ENCODE measurements at places on chromosomes 6 and 20.

GRCh38 chr6:115071962-115072361 is 729.1 kb upstream of the HS3ST5 start:
- no peaks in the 10 kb centered on the region for H3K27me3 ChIP-seq
- no peak overlapping the region for H3K27ac ChIP-seq
- no peaks in the 10 kb centered on the region for H3K4me1 ChIP-seq
- no peak overlapping the region for H3K4me3 ChIP-seq

DNA sequence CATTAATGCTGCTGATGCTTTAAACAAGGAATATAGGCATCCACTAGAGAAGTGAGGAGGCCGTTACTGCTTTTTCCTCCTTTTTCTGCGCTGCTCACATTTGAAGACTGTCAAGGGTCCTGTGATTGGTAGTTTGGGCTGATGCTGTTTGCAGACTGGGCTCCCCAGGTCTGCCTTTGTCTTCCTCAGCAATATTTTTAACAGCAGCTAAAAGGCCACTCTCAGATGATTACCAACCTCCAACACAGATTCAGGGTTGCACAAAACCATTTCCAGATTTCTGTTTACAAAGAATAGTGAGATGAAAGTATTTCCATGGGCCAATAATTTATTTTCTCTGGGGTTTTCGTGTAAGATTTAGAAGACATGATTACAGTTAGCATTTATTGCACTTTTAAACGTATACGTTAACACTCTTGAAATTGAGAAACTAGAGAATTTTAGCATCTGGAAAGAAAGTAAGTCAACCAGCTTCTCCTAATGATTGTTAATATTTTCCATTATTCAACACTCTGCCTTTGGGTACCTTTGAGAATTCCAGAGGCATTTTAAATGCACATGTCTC is 475.3 kb upstream of the SOX4 start:
- no peaks in the 10 kb centered on the region for H3K36me3 ChIP-seq
- no peak overlapping the region for H3K27ac ChIP-seq
- no peak for DNase-seq
- no peak overlapping the region for H3K4me3 ChIP-seq
- H3K27me3 ChIP-seq, result no peaks in the 10 kb centered on the region
- no peaks in the 10 kb centered on the region for H3K4me1 ChIP-seq

DNA sequence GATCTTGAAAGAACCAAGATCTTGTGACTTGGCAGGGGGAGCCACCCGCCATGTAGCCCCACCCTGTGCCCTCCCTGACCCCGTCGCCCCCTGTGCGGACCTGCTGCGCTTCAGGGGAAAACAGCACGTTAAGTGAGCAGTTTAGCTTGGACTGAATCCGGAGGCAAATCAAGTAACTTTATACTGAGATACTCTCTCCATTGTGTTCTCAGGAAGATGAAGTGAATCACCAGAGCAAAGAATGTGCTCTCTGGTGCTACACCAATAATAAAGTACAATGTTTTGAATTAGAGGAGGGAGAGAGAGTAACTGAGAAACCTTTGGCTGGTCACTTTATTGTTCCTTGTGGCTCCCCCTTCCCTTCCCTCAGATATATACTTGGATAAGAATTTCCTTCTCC is 83.4 kb downstream of the TXNDC5 start:
- no peak overlapping the region for H3K4me3 ChIP-seq
- H3K36me3 ChIP-seq, result peaks cover 4% of the 10 kb centered on the region
- no peaks in the 10 kb centered on the region for H3K4me1 ChIP-seq
- no peaks in the 10 kb centered on the region for H3K27me3 ChIP-seq
- no peak for DNase-seq

- H3K4me3 ChIP-seq, result no peak overlapping the region
- no peaks in the 10 kb centered on the region for H3K27me3 ChIP-seq
- no peak overlapping the region for H3K27ac ChIP-seq
- H3K4me1 ChIP-seq, result no peaks in the 10 kb centered on the region
Measured at GRCh38 chr6:84635081-84635761, 129.2 kb downstream of the TBX18 start.

- no peaks in the 10 kb centered on the region for H3K36me3 ChIP-seq
- no peak overlapping the region for H3K4me3 ChIP-seq
- no peaks in the 10 kb centered on the region for H3K27me3 ChIP-seq
Measured at GRCh38 chr6:39076623-39077535, 28.3 kb downstream of the GLP1R start.

- H3K27ac ChIP-seq, result no peak overlapping the region
- H3K27me3 ChIP-seq, result no peaks in the 10 kb centered on the region
- no peaks in the 10 kb centered on the region for H3K4me1 ChIP-seq
- H3K4me3 ChIP-seq, result no peak overlapping the region
- no peak for DNase-seq
Measured at GRCh38 chr6:75397656-75398465, 95.7 kb downstream of the FILIP1 start.

DNA sequence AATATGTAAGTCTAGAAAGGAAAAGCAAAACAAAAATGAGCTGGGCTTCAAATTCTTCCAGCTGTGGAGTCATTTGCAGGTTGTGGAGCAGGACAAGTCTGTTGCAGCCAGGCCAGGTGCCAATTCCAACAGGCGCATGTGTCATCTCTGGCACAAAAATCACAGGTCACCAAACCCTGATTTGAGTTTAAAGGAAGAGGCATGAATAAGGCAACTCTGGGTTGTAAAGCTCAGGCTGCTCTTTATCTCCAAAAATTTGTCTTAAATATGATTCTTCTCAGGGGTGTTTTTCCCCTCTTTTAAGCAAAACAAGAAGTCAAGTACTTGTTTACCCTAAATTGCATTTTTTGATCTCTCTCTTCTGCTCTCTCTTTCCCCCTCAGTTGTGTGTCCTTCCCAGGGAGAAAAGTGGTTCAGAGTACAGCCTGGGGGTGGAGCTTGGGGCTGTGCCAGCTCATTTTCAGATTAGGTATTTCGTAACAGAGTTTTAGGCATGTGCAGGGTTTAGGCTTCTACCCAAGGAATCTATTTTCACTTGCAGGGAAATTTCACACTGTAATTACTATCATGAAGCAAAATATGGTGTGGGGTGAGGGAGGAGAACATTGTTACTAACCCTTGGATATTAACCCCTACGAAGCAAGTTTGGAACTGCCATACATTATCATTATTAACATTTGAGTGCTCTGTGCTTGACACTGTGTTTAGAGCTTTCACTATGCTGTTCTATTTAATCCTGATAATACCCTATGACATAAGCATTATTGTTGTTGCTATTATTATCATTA is 8.3 kb upstream of the NCOA3 start:
- no peak overlapping the region for H3K4me3 ChIP-seq
- H3K27ac ChIP-seq, result no peak overlapping the region
- no peak for DNase-seq
- H3K36me3 ChIP-seq, result no peaks in the 10 kb centered on the region
- peaks cover 3% of the 10 kb centered on the region for H3K4me1 ChIP-seq

DNA sequence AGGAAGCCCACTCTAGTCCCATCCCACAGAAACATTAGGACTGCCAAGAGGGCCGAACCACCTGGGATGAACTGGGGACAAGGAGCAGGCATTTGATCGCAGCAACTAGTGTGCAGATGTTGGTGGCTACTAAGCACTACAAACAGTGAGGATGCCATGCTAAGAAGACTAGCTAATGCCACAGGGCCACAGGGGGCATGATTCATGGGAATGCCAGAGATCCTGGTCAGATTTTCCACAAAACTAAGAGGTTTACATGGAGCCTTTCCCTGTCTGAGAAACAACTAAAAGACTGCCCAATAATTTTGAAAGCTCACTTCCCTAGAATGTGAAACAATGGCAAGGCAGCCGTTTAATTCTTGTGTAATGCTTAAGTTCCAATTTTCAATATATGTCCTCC is 375.9 kb upstream of the PTCHD4 start:
- H3K4me3 ChIP-seq, result no peak overlapping the region
- no peaks in the 10 kb centered on the region for H3K4me1 ChIP-seq
- no peak overlapping the region for H3K27ac ChIP-seq
- H3K36me3 ChIP-seq, result no peaks in the 10 kb centered on the region
- H3K27me3 ChIP-seq, result no peaks in the 10 kb centered on the region
- DNase-seq, result no peak

DNA sequence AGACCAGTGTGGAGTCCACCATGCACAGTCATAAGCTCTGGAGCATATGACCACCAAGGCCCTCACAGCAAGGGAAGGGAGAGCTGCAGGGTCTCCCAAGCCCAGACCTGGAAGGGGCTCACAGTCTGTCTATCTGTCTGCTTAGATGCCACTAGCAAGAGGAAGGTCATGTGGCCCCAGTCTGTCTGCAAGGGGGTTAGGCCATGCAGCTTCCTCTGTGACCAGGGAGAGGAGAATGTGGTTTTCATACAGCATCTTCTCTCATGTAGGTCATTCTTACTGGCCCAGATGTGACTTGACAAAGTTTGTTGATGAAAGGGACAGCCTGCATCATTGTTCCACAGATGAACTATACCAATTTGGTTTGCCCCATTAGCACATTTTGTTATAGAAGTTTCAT is 260.8 kb downstream of the FARS2 start:
- H3K4me3 ChIP-seq, result no peak overlapping the region
- DNase-seq, result no peak
- no peak overlapping the region for H3K27ac ChIP-seq
- no peaks in the 10 kb centered on the region for H3K36me3 ChIP-seq
- no peaks in the 10 kb centered on the region for H3K27me3 ChIP-seq

- H3K27me3 ChIP-seq, result no peaks in the 10 kb centered on the region
- no peaks in the 10 kb centered on the region for H3K4me1 ChIP-seq
- no peak overlapping the region for H3K27ac ChIP-seq
- DNase-seq, result no peak
- H3K4me3 ChIP-seq, result no peak overlapping the region
Measured at GRCh38 chr6:17062871-17063440, 38.9 kb upstream of the STMND1 start.

DNA sequence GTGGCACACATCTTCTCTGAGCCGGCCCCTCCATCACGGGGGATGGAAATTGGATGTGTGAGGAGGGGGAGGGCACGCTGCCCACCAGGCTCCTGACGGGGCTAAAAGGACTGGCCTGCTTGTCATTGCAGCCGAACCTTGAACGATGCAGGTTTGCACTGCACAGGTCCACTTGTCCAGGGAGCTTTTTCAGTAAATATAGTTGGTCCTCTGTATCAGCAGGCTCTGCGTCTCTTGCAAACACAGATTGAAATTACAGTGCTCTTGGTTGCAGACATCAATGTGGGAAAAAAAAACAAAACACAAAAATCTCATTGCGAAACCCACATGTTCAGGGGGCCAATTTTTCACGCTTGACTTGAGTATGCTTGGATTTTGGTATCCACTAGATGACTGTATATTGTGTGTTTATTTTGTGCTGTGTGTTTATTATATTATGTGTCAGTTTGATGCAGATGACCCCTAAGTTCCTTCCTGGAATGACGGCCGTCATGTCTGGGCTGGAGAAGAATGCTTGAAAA is 29.2 kb downstream of the ERMARD start:
- H3K4me1 ChIP-seq, result no peaks in the 10 kb centered on the region
- H3K36me3 ChIP-seq, result peaks cover 20% of the 10 kb centered on the region
- DNase-seq, result no peak

GRCh38 chr6:56752534-56752933 is 109.8 kb upstream of the DST start:
- H3K4me1 ChIP-seq, result peaks cover 10% of the 10 kb centered on the region
- H3K27ac ChIP-seq, result no peak overlapping the region
- no peaks in the 10 kb centered on the region for H3K36me3 ChIP-seq
- H3K27me3 ChIP-seq, result no peaks in the 10 kb centered on the region

GRCh38 chr6:155309150-155309549 is 5.1 kb downstream of the TFB1M start:
- H3K36me3 ChIP-seq, result peaks cover 52% of the 10 kb centered on the region
- H3K27ac ChIP-seq, result no peak overlapping the region
- no peaks in the 10 kb centered on the region for H3K27me3 ChIP-seq
- no peak for DNase-seq
- H3K4me3 ChIP-seq, result no peak overlapping the region

DNA sequence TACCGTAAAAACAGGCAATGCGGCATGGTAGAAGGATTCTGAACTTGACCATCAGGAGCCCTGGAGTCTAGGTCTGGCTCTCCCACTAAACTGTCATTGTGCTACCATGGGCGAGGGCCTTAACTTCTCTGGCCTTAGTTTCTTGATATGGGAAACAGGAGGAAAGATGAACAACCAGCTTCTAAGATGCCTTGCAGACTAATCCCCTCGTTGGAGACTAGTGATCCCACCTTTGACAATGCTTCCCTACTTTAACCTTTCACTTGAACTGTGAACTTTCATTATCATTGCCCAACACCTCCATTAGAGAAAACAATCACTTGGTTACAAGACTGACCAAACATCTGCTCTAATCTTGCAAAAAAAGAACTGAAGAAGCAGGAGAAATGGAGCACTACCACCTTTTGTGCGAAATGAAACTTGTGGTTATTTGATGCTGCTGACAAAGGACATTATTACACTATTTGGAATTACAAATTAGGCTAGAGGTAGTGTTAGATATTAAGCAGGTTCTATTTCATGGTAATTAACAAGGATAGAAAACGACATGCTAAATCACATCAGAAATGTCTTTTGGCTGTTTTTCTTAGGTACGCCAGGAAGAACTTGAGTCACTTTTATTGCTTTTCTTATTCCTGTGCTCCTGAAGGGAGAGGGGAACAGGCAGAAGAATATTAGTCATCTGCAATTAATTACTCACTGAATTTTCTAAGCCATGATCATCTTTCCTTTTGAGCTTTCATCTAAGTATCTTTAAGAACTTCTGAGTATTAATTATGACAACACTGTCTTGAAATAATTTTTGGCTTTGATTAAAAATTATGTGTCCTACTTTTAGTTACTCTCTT is 39.1 kb upstream of the ARHGAP18 start:
- H3K4me1 ChIP-seq, result no peaks in the 10 kb centered on the region
- no peaks in the 10 kb centered on the region for H3K27me3 ChIP-seq
- H3K27ac ChIP-seq, result no peak overlapping the region
- H3K4me3 ChIP-seq, result no peak overlapping the region
- no peaks in the 10 kb centered on the region for H3K36me3 ChIP-seq

- H3K4me1 ChIP-seq, result peaks cover 2% of the 10 kb centered on the region
- H3K27me3 ChIP-seq, result no peaks in the 10 kb centered on the region
Measured at GRCh38 chr6:85865420-85866369, 223.0 kb upstream of the SYNCRIP start.

GRCh38 chr20:49399329-49399728 is 83.1 kb downstream of the KCNB1 start:
- no peak overlapping the region for H3K27ac ChIP-seq
- DNase-seq, result no peak
- 0 out of 3 replicates have a peak, but pooled peaks cover 4% of the 10 kb centered on the region for H3K36me3 ChIP-seq
- H3K4me3 ChIP-seq, result no peak overlapping the region
- no peaks in the 10 kb centered on the region for H3K27me3 ChIP-seq
- H3K4me1 ChIP-seq, result no peaks in the 10 kb centered on the region

Data from H9 (cell line).